ENCODE measurements at places on chromosomes 12 and 14.
A peak's percentile ranks its signal among the peaks of the same experiment; 100 is the strongest.

DNA sequence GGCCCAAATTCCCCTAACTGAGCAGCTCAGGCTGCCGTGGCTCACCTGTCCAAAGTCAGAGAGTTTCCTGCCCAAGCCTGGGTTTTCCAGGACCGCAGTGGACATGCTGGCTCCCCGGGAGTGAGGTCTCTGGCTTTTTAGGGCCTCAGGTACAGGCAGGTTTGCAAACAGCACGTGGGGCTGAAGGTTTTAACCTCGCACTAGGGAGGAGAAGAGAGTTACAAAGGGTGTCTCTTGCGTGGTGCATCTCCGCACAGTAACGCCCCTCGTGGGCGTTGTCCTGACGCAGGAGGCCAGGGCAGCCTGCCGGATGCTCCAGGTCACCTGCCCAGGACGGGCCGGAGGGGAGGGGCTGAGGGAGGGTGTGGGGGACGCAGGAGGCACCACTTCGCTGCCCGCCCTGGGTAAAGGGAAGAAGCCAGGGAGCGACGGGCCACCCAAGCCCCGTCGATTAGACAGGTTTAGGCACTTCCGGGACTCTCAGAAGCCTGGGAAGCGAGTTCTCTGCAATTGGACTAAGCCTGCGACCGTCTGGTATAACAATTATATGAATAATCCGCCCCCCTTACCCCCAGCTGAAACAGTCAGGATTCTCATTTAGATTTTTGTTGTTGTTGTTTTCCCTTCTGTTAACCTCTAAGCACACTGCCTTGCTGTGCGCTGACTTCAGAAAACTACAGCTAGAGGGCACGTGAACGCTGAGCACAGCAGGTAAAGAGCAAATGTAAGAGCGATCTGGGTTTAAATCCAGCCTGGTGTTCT, at the start of gene PAH:
Gene PAH (minus strand): TSS at position 219 of the 762 bp plus-strand sequence. CDS start 114 bp downstream, at position 105.
- peak; percentile 2 for DNase-seq

DNA sequence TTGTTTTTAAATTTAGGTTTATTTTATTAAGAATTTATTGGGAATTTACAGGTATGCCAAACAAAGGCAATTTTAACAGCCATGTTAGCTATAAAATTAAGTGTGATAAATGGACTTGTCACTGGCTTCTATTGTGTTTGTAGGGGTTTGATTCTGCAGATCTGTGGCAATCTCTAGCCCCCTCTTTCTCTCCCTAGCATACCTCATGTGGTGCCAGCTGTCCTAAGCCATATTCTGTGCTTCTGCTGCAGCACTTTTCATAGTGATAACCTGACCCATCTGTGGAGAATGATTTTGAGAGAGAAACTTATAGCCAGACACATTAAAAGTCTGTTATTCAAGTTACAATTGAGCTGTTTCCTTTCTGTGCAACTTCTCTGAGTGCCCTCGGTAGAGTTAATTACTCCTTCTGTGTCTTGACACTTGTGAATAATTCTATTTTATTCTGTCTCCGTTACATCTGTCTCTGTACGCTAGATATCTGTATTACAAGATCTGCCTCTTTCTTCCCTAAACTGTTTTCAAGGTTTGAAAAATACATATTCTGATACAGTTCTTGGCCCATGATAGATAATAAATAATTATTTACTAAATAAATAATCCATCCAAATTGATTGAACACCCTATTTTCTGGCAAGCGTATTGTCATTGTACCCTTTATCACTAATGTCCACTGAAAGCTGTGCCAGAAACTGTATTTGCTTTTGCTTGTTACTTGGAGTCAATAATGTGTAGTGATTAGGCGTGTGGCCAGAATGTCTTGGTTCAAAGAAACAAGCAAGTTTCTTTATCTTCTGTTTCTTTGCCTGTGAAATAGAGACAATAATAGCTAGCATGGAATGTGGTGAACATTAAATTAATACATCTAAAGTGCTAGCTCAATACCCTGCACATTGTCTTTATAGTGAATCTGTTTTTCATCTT, 40.0 kb downstream of the FRS2 start:
- DNase-seq, result no peak

DNA sequence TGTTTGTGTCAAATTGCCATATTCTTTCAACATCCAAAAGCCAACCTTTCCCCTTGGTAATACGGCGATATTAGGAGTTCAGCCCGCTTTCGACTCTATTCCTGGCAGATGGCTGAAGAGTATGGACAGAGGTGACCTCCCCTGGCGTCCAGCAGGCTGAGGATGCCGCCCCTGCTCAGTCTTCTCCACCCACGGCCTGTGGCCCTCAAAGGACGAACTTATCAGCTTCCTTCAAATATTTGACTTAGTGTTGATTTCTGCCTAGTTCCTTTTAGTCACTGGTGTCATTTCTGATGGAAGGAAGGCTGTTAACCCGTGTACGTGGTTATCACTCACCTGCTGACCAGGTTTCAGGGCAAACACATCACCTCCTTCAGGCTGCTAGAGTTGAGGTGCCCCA, 65.0 kb downstream of the TESC start:
- DNase-seq, result no peak

DNA sequence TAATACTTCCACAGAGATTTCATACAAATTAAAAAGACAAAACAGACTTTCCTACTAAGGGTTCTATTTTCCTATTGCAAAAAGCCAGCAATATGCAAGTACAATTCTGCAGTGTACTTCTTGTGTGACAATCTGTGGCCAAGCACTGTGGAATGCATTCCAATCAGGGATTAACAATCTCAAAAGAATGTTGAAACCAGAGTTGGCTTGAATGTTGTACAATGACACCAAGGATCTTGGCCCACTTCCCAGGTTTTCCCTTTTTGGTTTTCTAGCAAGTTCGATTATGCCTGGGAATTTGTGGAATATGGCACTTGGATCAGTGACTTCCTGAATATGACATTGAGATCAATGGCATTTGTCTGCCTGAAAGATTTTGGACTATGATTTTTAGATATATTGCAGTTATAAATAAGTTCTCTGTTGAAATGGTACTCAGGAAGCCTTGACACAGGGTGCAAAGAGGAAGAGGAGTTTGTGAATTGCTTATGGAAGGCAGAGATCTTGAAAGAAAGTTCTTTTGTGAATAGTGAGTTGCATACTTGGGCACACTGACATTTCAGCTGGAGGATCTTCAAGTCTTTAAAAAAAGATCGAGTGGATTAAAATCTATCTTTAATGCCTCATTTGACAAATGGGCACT, 81.4 kb upstream of the FERMT2 start:
- DNase-seq, result no peak

- DNase-seq, result no peak
Measured at GRCh38 chr14:77309131-77309530, 11.6 kb downstream of the POMT2 start.

GRCh38 chr12:7609495-7609894, 56.2 kb downstream of the APOBEC1 start:
- no peak for DNase-seq

- no peak for DNase-seq
Measured at GRCh38 chr12:76259106-76259505, 89.1 kb downstream of the BBS10 start.

DNA sequence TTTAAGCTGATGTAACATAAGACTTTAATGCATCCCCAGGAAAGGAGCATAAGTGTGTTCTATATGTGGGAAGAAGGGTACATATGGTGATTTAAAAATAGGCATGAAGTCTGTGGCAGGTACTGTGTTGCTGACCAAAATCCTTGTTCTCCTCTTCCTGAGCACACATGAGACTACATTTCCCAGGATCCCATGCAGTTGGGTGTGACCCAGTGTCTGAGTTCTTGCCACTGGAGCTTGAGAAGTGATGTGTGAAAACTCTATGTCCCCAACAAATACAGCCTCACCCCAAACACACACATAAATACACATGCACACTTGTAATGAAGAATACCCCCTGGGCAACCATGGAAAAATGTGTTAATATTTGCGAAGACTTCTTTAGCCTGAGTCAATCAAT, 8.5 kb upstream of the SMIM10L1 start:
- DNase-seq, result no peak

GRCh38 chr14:53951243-53951626, 5.4 kb downstream of the BMP4 start:
- DNase-seq, result no peak

DNA sequence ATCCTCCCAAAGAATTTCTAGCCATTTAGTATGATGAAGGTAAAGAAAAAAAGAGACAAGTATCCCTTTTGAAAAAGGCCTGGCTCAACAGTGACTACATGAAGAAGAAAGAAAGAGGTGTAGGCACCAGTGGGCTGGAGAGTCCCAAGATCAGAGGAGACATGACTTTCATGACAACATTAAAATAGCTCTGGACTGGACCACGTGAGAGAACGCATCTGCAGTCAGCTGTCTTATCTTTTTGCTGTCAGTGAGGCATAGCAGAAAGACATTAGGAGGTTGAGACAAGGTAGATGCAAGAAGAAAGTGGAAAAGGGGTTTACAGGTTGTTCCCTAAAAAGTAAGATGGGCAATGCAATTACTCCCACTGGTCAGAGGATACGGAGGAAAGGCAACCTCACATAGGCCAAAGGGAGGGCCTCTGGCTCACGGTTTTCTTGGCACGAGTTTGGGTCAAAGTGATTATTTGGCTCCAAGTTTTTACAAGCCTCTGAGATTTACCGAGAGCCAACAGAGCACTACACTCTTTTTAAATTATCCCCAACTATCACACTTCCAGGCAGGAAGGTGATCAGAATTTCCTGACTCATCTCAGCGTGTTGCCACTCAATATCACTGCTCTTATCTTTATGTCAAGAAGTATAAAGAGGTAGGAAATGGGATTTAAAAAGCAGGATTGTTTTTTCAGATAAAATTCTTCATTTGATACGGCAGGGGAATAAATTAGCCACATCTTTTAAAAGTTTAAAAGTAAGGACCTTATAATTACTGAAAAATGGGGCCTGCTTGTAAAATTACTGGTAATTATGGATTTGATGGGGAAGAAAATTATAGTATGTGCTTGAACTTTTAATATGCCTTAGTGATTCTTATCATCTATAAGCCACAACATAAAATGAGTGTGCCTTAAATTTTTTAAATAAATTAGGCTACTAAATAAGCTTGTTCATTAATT, 29.2 kb downstream of the TMTC1 start:
- DNase-seq, result no peak

- no peak for DNase-seq
Measured at GRCh38 chr14:34297786-34298520, 164.1 kb downstream of the SPTSSA start.

GRCh38 chr14:63277591-63278183, 41.0 kb downstream of the GPHB5 start:
- no peak for DNase-seq

DNA sequence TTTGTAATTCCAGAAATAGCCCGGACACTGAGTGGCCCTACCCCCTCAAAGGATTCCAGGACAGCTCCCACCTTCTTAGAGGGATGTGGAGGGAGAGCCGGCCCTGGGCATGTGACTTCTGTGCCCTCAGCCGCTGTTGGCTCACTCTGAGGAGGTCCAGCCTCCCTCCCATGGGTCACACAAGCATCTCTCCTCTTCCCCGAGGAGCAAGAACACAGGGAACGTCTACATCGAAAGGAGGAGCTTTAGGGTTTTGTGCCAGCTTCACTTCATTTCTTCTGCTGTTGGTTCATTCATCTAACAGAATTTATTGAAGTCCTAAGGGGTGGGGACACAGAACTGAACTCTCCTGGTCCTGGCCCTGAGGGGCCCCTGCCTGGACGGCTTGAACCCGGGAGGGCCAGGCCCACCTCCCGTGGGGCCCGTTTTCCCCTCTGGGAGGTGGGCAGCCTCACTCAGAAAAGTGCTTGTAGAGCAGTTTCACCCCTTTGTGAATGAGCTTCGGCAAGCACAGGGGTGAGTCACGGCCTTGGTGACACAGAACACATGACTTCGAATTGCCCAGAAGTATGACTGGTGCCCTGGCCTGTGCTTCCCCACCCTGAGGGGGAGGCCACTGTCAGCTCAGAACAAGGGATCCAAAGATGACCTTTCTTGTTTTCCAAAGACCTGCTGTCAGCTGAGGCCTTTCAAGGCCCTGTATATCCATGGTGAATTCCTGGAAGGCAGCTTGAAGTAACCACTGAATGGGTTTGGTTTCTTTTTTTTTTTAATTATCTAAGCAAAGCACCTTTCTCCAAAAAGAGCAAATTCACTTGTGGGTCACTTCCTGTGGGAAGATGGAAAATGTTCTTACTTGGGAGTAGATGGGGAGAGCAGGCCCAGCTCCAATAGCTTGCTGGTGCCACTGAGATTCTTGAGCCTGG, 39.2 kb downstream of the NFKBIA start:
- peak; percentile 84 for DNase-seq

DNA sequence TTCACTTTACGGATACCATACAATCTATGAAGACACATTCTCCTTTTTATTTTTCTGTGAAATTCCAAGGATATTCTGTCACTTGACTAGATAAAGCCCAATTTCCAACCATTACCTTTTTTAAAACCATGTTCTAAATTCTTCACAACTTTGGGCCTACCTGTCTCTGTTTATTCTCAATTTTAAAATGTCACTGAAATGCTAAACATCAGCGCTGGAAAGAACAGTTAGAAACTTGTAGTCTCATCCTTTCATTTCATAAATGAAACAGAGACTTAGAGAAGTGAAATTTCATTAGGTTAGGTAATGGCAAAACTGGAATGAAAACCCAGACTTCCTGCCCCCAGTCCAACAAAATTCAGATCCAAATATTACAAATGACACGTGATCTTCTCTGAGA, 396.2 kb downstream of the CCDC91 start:
- DNase-seq, result no peak

- DNase-seq, result no peak
Measured at GRCh38 chr12:3222979-3223378, 145.8 kb downstream of the TSPAN9 start.

DNA sequence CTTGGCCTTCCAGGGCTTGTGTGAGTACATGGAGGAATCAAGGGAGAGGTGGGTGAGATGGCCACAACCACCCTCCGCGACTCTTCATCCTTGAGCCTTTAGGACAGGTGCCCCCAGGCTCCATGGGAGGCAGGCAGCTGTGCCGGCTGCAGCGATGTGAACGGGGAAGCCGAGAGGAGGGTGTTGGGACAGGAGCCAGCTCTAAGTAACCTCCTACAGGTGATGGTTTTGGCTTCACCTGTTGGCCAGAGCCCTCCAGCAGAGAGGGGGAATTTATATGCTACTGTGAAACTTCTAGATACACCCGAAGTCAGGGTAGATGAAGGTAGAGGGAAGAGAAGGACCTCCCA, 132.2 kb upstream of the HIF1A start:
- no peak for DNase-seq

- peak; percentile 22 for DNase-seq
Measured at GRCh38 chr14:22653012-22653621, 9.0 kb upstream of the OR6J1 start.

DNA sequence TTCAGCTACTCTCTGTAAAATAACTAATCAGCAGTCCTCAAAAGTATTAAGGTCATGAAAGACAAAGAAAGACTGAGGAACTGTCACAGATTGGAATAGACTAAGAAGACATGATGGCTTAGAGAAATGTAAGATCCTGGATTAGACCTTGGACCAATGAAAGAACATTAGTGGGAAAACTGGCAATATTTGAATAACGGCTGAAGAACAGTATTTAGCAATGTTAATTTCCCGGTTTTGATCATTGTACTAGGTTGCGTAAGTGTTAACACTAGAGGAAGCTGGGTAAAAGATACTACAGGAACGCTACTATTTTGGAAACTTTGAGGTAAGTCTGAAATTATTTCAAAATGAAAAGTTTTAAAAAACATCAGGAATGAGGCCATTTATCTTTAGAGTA, 98.8 kb upstream of the RESF1 start:
- DNase-seq, result no peak
